ENCODE measurements at places on chromosomes 4 and X. TPM values are rescaled to one million over a fixed set of nuclear protein-coding genes. Genes with fewer than 3 reads are reported as not detected.

The PCDH18 gene
- total RNA-seq = 33.5 TPM

The S100G gene
- not detected for total RNA-seq

The BEX4 gene
- 3.6 TPM for total RNA-seq

The PAGE2B gene
- total RNA-seq = not detected

The PRKX gene
- total RNA-seq = 4.2 TPM
